ENCODE measurements at places on chromosomes 4 and X.

- DNase-seq: no peak
Observed at GRCh38 chr4:184596617-184597185, 52.5 kb downstream of the CASP3 start.

- peak; percentile 20 for DNase-seq
Observed at GRCh38 chrX:108090491-108091263, 665 bp downstream of the PSMD10 start.

GRCh38 chrX:115058276-115058675 is 40.9 kb upstream of the IL13RA2 start:
- peak; percentile 89 for DNase-seq

- no peak for DNase-seq
Observed at GRCh38 chrX:133412246-133412645, 3.0 kb downstream of the GPC4 start.

GRCh38 chr4:108529102-108529501 is 91.3 kb upstream of the RPL34 start:
- DNase-seq: no peak

DNA sequence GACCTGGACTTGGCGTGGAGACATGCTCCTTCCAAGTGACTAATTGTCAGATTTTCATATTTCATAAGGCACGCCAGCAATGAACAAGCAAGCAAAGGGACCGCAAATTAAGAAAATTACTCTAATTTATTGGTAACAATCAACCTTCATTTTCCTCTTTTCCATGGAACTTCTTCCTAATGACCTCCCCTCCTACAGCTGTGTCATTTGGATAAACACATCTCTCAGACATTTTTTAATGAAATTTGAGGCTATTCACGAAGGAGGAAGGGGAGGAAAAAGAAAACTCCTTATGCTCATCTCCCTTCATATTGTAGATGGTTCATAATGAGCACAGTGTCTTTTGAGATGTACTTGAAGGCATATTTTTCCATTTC is 38.6 kb upstream of the TLR3 start:
- no peak for DNase-seq

DNA sequence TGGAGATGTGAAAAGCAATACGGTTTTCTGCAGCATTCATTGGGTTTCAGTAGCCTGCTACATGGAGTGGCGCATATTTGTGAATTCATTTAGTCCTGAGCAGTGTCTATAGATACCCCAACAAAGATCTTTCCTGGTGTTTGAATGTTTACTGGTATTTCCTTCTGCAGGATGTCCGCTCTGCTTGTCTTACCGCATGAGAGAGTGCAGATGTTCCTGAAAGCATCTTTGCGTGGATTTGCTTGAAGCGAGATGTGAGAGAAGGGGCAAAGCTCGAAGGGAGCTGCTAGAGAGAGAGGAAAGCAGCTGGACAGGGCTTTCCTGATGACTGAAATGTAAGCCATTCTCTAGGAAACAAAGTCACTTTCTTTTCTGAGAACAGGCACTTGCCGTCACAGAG is 40.9 kb upstream of the GYPA start:
- no peak for DNase-seq

GRCh38 chr4:16461362-16461761 is 235.1 kb upstream of the TAPT1 start:
- DNase-seq: no peak

- DNase-seq: no peak
Observed at GRCh38 chr4:184959309-184959708, 59.0 kb upstream of the HELT start.

GRCh38 chr4:124936427-124936826 is 223.9 kb upstream of the ANKRD50 start:
- peak; percentile 56 for DNase-seq

- no peak for DNase-seq
Observed at GRCh38 chr4:41709844-41710481, 38.6 kb downstream of the PHOX2B start.

GRCh38 chr4:100949350-100949935 is 397.9 kb downstream of the PPP3CA start:
- peak; percentile 42 for DNase-seq

- DNase-seq: no peak
Observed at GRCh38 chr4:41325901-41326300, 69.2 kb downstream of the UCHL1 start.

- DNase-seq: peak; percentile 60
Observed at GRCh38 chr4:137307806-137308205, 224.5 kb downstream of the PCDH18 start.

GRCh38 chr4:66178906-66179305 is 508.6 kb upstream of the EPHA5 start:
- DNase-seq: no peak

Measured in GM04504 (cell line).